ENCODE measurements at places on chromosomes 12 and 14. TPM values are rescaled to one million over a fixed set of nuclear protein-coding genes. Genes with fewer than 3 reads are reported as not detected.

PTGDR gene
- 4.2 TPM for total RNA-seq

NOVA1 gene
- 40.5 TPM for total RNA-seq

DNA sequence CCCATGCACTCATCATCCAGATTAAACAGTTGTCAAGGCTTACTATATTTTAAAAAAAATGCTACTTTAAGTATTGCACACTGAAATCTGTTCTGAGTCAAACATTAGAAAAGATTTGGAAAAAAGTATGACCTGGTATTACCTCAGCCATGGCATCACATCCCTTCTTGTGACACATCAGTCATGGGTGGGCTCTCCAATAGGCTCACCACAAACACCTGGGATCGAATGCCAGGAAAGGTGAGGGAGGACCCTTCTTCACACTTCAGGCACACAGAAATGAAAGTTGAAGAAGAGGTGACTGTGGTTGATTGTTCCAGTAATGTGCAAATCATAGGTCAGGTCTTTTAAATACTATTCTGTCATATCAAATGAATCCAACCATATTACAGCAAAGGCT, 36.6 kb upstream of the GZMB start:
- no peak for DNase-seq

DNA sequence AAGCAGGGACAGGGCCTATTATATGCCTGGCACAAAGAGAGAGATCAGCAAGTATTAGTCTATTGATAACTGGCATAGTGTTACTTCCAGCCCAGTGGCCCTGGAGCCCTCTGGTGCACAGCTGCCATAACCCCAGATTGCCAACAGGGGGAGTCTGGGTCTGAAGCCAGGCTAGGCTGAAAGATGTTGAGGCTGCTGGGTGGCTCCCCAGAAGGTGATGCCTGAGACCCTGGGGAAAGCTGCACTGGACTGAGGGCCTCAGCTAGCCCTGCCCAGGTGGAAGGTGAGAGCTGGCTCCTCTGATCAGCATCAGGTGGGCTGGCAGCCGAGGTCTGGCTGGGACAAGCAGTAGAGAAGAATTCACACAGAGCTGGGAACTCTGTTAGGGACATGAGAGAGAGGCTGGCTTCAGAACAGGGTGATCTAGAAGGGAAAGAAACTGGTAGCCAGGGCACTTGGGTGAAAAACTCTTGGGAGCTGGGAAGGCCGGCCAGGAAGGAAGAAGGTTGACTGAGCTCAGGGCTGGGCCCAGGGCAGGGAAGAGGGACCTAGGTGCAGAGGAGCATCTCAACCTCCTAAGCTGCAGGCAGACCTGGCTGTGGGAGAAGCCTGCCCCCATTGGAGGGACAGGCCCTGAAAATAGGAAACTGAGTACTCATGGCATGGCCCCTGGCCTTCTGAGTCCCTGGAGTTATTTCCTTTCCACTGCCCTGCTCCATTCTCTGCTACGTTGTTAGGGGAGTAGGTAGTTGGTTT, 3.9 kb downstream of the GZMH start:
- no peak for DNase-seq

DNA sequence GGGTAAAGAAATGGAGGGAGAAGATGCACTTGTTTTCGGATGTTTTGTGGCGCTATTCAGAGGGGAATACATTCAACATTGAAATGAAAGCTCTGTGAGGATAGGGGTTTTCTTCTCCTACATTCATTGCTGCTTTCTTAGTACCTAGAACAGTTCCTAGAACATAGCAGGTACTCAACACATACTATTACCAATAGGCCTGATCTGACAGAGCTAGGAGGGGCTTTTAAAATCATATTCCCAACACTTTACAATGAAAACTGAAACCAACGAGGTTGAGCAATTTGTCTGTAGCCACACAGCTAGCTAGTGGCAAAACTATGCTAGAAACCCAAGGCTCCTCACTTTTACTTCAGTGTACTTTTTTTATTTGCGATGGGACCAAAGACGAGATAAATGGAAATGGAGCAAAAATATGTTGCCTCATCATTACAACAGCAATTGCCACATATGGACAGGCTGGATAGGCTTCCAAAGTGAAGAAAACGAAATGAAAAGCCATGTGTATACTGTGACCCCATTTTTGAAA, 23.1 kb upstream of the IL22 start:
- DNase-seq: no peak

DNA sequence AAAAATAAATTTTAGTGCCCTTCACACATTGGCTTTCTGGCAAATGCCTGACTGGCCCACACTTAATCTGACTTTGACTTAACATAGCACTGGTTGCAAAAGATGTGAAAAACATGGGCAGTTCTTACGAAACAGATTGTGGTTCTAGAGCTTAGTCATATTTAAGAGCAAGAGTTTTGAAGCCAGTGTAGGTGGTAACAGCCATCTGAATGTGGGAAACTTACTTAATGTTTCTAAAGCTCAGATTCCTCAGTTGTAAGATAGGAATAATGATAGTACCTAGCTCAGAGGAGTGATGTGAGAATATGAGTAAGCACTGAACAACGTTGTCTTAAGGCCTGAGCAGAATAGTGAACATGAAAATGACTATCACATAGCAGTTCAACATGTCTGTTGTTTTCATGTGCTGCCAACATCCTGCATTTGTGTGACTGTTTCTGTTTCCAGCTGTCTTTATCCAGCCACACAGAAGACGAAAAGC, 262.7 kb downstream of the SYT1 start:
- no peak for DNase-seq

Measured in sciatic nerve (tissue), 2 donors.